ENCODE measurements at places on chromosomes 3 and 15. TPM values are rescaled to one million over a fixed set of nuclear protein-coding genes. Genes with fewer than 3 reads are reported as not detected.

DNA sequence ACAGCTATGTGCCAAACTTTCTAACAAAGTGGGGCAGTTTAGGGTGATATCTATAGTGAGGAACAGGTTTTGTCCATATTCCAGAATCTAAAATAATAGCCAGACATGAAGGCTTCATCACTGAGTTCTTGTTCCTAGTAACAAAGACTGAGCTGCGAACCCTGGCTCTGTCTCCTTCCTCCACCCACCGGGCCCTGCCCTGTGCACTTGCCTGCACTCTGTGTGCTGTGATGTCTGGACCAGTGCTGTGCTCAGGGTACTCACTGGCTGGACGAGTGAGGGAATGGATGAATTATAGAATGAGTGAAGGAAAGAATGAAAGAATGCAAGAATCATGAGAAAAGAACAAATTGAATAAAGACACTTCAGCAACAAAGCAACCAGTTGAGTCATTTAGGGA, 8.9 kb upstream of the NMNAT3 start:
- no peak for DNase-seq

- DNase-seq = no peak
Observed at GRCh38 chr3:196537319-196537984, 22.3 kb upstream of the SMCO1 start.

GRCh38 chr3:30169487-30169886, 436.9 kb upstream of the TGFBR2 start:
- no peak for DNase-seq

GRCh38 chr3:149224736-149225594, 3.3 kb upstream of the CP start:
- peak; percentile 78 for DNase-seq

- no peak for DNase-seq
Observed at GRCh38 chr15:85690561-85691231, 104.0 kb downstream of the KLHL25 start.

- DNase-seq = no peak
Observed at GRCh38 chr3:129033633-129034321, 26.8 kb upstream of the GP9 start.

GRCh38 chr3:129769616-129770015, 123.9 kb downstream of the TMCC1 start:
- DNase-seq = no peak

GRCh38 chr15:66619152-66619903, 53.5 kb upstream of the LCTL start:
- DNase-seq = peak; percentile 29

GRCh38 chr3:170469151-170470062, 50.7 kb downstream of the CLDN11 start:
- no peak for DNase-seq

DNA sequence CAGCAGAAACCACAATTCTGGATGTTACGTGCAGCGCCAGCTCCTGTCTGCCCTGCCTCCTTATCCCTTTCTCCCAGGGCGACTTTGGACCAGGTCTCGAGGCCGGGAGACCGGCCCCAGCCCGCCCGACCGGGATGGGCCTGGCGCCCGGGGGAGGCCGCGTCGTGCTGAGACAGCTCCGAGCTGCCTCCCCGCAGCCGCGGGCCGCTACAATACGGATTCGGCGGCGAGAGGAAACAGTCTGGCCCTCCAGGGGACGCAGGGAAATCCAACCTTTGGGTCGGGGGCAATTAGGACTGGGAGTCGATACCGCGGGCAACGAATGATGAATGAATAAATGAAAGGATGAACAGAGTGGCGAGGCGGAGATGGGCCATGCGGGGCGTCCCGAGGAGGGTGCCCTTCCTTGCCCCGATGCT, 537 bp downstream of the GRAMD2A start:
- no peak for DNase-seq

DNA sequence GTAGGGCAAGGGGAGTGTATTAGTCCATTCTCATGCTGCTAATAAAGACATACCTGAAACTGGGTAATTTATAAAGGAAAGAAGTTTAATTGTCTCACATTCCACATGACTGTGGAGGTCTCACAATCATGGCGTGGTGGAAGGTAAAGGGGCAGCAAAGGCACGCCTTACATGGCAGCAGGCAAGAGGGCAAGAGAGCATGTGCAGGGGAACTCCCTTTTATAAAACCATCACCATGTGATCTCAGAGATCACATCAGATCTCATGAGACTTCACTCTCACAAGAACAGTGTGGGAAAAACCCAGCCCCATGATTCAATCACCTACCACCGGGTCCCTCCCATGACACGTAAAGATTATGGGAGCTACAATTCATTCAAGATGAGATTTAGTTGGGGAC, 41.4 kb downstream of the SUMF1 start:
- no peak for DNase-seq

DNA sequence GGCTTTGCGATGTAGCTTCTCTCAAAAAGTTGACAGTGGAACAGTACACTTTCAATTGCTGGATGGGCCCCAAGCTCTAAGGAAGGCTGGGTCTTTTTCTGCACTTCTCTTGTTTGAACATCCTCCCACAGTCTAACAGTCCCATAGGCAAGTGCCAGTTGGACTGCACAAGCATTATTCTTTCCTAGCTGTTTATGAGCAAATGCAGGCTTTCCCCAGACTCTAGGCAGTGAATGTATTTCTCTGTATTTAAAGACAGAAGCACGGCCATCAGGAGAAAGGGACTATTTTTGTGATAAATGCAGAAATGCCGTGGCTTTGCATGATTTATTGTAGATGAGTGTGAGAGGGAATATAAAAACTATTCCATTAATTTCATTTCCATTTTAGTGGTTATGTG, 539.3 kb upstream of the LMCD1 start:
- no peak for DNase-seq

- no peak for DNase-seq
Observed at GRCh38 chr15:74828835-74829234, 2.4 kb downstream of the CPLX3 start.

- DNase-seq = no peak
Observed at GRCh38 chr3:66001626-66002025, 37.1 kb downstream of the MAGI1 start.

GRCh38 chr15:47742742-47743141, 25.4 kb downstream of the SEMA6D start:
- no peak for DNase-seq

DNA sequence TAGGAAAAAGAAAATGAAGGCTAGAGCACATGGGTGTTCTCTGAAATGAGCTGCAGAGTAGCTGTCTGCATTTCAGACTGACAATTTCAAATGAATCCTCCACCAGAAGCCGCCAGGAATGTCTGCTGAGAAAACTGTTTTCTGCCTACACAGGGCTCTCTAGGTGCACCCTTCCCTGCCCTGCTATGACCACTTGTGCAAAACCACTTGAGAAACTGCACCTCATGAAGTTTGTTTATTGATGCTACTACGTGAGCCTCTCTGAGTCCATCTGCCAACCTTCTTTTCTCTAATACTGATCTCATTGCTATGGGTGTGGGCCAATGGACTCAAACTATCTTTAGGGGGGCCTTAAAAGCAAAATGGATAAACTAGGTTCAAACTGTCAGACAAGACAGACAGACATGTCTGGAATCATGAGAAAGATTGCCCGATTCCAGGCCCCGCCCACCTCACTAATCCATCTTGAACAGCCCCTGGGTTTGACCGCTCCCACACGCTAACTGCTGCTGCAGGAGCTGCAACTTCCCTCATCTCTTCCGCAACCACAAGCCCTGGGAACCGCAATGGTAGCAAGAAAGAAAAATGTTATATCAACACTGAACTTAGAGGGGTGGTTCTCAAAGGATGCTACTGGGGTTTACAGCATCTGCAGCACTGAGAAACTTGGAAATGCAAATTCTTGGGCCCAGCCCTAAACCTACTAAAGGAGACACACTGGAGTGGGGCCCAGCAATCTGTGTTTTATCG, 9.0 kb upstream of the CD47 start:
- DNase-seq = no peak

DNA sequence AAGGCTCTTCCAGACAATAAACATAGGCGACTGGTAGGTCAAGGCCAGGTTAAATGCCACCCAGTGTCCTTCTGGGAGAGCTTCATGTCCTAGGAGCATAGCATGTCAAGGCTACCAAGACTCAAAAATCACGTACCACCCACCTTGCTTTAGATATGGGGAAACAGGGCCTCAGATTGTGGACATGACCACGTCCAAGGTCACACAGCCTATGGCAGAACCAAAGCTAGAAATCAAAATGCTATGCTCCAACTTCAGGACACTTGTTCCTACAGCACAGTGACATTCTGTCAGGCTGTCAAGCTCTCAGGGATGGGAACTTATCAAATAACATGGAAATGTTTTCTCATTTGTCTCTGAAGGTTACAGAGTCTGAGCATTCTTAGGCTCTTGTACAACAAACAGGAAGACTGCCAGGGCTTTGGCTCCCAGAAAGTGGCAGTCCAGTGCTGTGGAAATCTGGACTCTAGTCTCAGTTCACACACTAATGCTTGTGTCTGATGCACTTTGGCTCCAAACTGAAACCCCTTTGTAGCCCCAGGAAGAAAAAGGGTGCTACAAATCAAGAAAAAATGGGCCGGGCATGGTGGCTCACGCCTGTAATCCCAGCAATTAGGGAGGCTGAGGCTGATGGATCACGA, 170.4 kb upstream of the LPP start:
- no peak for DNase-seq

DNA sequence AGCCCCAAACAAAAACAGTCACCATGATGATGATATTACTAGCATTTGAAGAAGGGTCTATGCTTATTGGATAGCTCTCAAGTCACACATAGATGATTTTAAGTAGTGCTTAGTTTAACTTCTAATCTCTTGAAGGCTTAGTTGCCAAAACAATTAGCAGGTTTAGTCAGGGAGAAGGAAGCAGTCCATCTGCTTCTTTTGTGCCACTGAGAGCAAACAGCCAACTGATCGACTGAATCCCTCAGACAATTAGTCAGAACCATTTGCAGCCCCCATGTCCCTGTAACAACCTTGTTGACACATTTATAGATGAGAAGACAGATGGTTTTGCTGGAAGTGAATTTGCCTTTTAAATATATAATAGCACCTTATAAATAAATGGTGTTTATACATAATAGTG, 585.1 kb upstream of the SUCLG2 start:
- no peak for DNase-seq

- no peak for DNase-seq
Observed at GRCh38 chr15:77784361-77785292, 151.9 kb upstream of the LINGO1 start.

DNA sequence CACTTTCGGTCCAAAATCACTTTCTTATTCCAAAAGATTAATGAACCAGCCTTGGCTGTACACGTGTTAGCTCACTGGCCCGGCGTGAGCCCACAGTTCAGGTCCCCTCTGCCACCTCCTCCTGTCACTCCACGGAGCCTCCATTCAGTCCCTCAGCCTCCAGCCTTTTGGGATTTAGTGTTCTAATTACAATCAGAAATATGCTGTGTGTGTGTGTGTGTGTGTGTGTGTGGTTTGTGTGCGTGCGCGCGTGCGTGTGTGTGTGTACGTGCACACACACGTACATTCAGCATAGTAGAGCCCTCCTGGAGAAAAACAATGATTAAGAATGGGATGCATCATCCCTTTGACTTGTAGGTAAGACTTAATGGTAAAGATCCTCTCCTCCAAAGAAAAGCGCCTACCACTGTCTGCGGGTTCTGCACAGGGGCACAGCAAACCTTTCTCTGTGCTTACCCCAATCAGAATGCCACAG, 801 bp downstream of the CA12 start:
- no peak for DNase-seq

DNA sequence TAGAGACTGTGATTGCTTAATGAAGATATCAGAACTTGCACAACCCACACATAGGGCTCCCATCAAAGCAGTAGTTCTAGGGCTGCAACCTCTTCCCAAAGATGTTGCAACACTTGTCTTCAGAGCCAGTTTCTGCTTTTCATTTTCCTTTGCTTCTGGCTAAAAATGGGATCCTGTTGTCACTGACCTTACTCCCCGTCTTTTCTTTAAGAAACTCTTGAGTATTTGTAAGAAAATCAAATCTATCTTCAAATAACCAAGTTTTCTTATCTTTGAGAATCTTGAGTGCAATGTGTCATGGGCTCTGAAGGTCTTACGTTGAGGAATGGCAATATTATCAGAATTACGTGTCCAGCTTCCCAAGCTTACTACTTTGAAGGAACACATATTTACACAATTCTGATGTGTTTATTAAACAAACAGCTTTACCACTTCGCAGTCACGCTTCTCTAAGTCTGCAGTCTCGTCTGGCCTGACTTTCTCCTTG, 24.1 kb downstream of the CACNA1D start:
- no peak for DNase-seq

GRCh38 chr15:69760890-69761568, 308.4 kb downstream of the RPLP1 start:
- peak; percentile 91 for DNase-seq

GRCh38 chr3:17027318-17027717, 142.6 kb downstream of the PLCL2 start:
- no peak for DNase-seq

GRCh38 chr3:180457225-180457624, 144.7 kb upstream of the TTC14 start:
- DNase-seq = no peak

Gene OR4F6
- total RNA-seq = not detected

Gene LDHAL6B
- not detected for total RNA-seq

Gene SIN3A
- total RNA-seq = 25.7 TPM

Gene C3orf70
- 0.42 TPM for total RNA-seq

Gene ZBTB20
- total RNA-seq = 8.8 TPM

Gene SEMA3G
- total RNA-seq = 6.4 TPM

Gene MED12L
- 0.11 TPM for total RNA-seq

Gene TF
- 0.18 TPM for total RNA-seq

Gene ZDHHC19
- not detected for total RNA-seq

Gene ZNF501
- 6.7 TPM for total RNA-seq

Gene ATP13A5
- not detected for total RNA-seq

Gene ANKDD1A
- 2.1 TPM for total RNA-seq

Gene HESX1
- 0.40 TPM for total RNA-seq

Gene CYP8B1
- not detected for total RNA-seq

Gene FETUB
- total RNA-seq = not detected

Gene KY
- total RNA-seq = not detected

Gene ZNF80
- total RNA-seq = not detected

Gene FBXL2
- total RNA-seq = 15.2 TPM

Measured in pulmonary artery endothelial cell (primary cell).